ENCODE measurements at places on chromosomes 3 and 15.

DNA sequence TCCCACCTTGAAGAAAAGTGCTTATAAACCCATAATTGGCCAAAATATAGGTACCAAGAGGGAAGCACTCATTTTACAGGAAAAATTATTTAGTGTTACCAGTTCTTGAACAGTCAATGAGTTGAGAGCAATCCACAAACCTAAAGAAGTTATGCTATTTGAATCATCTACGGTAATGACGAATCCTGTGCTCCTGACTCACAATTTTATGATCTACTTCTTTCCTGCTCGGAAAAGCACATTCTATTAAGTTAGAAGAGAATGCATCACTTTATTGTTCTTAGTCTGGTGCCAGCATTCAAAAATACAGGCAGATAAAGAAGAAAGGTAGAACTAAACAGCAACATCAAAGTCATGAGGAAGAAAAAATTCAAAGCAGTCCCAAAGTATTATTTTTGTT is 33.2 kb downstream of the CHRM5 start:
- DNase-seq = no peak

DNA sequence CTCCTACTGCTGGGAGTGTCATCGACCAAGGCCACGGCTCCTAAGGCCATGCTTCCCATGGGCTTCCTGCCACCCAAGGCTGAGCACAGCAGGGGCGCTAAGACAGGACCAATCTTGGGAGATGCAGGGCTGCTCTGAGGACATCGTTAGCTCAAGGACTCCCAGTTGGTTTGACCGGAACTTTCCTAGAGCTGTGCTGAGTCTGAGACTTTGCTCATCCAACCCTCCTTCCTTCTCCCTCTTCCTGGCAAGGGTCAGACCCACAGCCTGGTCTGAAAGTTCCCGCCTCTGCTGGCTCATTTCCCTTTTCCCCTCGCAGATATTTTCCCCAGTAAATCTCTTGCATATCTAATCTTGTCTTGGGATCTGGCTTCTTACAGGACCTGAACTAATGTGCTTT is 57.2 kb downstream of the EPHB3 start:
- DNase-seq = no peak

- no peak for DNase-seq
Observed at GRCh38 chr3:16890597-16891333, 6.0 kb downstream of the PLCL2 start.

GRCh38 chr3:191441687-191442086 is 19.3 kb upstream of the PYDC2 start:
- no peak for DNase-seq

GRCh38 chr3:68378631-68379030 is 553.7 kb downstream of the TAFA4 start:
- DNase-seq = no peak

DNA sequence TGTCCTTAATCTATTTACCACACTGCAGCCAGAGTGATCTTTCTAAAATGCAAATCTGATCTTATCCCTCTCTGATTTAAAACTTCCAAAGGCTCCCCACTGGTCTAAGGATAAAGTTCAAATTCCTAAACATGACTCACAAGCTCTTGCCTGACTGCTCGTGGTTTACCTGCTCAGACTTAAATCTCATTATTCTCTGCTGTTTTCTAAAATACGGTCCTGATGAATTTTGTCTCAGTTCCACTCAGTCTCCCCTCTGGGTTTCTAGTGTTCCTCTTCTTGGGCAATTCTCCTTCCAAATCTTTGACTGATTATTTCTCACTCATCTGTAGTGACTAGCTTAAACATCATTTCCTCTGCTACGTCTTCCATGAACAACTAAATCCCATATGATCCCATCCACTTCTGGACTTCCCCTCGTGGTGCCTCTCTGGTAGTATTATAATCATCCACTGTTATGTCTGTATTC is 108.3 kb downstream of the P3H2 start:
- no peak for DNase-seq
